AG10803 (cell line): ENCODE measurements at places on chromosomes 6 and 20.

DNA sequence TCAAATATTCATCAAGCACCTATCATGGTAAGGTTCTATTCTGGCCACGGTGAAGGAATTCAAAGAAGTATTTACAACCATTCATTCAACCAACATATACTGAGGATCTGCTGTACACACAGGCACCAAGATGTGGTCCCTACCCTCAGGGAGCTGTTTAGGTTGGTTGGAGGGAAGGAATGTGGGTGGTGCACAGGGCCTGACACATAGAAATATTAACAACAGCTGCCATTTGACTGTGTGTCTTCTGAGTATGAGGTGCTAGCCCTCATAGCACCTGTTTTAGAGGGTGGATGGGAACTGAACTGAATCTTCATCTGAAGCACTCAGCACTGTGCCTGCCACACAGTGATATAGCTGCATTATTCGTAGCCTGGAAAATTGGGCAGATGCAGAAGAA lies 7.3 kb downstream of the SNPH start:
- DNase-seq: no peak

DNA sequence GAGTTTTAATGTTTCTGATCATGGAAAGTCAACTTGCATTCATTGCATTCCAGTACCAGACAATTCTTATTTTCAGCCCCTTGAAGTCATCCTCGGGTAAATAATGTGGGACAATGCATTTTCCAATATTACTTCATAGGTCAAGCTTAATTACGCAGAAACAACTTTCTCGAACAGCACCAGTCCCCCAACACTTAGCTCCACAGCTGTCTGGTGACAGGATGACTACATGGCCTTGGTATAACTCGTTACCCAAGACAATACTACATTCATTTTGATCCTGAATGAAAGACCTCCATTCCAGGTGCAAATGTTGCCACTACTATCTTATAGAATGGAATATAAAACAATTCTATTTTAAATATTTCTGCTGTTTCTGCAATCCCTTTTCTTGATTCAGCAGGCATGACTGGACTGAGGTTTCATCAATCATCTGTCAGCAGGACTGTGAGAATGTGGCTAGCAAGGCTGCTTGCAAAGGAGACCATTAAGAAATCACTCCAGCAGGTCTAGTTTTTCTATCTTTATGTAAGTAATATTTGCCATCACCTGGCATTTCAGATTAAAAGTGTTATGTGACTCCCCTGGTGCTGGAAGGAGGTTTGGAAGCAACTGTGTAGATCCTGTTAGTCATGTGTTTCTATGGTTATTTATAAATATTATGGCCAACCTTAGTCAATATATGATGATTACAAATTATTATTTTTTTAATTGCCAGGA lies 147.9 kb downstream of the HAO1 start:
- DNase-seq: peak; percentile 15

DNA sequence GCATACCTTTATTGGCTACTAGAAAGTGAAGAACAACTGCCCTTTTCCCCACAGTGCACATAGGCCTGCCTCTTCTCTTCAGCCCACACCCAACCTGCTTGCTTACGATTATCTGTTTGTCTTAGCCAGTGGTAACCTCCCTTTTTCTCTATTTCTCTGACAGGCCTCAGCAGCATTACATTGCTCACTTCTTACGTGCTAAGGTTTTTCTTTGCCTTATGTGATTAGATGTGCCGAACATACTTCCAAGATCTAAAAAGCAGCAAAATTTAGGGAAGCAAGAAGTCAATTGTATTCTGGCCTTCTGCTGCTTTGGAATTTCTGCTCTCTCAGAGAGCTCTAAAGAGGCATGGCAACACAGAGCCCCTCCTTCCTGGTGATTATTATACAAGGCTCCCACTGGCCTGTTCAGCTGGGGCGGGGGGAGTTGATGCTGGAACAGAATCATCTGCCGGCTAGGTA lies 7.0 kb downstream of the B4GALT5 start:
- DNase-seq: no peak

- peak; percentile 97 for DNase-seq
These were observed 128.0 kb downstream of the RFPL4B start for GRCh38 chr6:112475083-112475482.

- DNase-seq: peak; percentile 89
These were observed 117.7 kb downstream of the RPS12 start for GRCh38 chr6:132931936-132932514.

- DNase-seq: no peak
These were observed 432.8 kb downstream of the CDC5L start for GRCh38 chr6:44820321-44820720.

- peak; percentile 36 for DNase-seq
These were observed 32.2 kb downstream of the MRAP2 start for GRCh38 chr6:84065693-84066290.

- no peak for DNase-seq
These were observed 293.7 kb upstream of the RSPO3 start for GRCh38 chr6:126824815-126825214.

DNA sequence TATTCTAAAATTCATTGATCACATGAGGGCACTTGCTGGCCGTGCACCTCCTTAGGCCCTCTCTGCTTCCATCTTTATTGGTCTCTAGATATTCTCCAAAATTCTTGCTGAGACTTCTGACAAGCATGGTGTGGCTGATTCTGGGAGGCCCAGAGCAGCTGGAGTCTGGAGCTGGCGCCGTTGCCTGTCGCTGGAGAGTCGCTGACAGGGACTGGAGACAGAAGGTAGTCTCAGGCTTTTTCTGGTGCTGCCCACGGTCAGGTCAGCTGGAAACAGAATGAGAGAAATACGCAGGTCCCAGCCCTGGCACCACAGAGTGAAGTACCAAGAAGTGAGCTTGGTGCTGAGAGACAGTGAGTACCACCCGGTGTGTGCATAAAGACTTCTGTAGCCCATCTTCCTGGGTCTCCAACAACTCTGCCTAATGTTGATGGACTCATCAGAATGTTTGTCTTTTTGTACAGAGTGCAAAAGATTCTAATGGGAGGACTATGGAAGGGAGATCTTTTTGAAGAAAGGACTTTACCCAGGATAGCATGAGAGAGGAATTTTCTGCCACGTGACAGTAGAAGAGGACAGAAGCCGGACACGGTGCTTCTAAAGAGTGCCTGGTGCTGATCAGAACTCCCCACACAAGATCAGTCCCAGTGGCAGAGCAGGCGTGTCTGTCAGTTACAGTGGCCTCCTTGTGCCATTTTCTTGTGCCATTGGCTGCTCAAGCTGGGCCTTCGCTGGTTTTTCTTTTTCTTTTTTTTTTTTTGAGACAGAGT lies 1.8 kb upstream of the ALDH8A1 start:
- no peak for DNase-seq

DNA sequence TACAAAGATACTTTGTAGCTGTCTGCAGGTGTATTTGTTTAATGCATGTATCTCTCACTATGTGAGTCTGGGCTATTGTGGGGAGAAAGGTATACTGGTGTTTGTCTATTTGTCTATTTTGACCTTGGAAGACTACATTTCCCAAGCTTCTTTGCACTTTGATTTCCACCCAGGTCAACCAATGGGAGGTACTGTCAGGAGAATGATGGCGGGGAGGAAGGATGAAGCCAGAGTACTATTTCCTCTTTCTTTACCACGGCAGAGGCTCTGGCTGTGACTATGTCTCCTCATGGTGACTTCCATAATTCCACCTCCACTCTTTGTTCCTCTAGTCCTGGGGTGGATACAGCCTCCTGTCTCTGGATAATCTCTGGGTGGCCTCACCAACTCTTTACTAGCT lies 23.1 kb downstream of the LBP start:
- no peak for DNase-seq

GRCh38 chr20:8232332-8232731 lies 100.3 kb downstream of the PLCB1 start:
- DNase-seq: no peak

DNA sequence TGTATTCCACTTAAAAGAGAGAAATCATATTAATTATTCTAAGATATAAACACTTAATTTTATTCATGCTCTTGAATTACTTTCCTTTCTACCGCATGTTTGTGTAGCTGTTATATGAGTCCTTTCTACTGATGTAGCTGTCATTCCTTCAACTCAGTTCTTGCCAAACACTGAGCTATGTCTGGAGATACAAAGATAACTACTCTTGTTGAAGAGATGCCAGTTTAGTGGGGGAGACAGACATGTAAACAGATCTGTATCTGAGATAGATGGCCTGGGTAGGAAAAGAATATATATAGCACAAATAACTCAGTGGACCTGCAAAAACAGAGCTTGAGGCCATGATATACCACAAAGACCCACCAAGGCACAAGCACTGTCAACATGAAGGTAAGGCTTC lies 157.3 kb downstream of the BTBD9 start:
- DNase-seq: peak; percentile 21

DNA sequence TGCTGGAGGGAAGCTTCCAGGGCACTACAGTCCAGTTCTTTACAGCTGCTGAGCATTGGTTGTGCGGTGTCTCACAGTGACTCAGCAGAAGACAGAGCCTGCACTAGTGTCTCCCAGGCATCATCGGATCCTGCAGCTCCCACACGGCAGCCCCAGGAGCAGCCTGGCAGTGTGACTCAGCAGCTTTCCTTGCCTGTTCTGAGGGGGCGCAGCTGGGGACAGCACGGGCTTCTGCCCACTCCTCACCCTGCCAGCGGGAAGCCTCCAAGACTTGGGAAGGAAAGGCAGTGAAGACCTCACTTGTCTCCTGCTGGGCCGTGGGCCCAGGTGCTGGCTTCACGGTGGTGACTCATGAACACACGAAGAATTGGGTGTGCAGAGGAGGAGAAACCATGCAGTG lies 165.4 kb downstream of the SYNDIG1 start:
- peak; percentile 92 for DNase-seq
